ENCODE measurements at places on chromosomes 6 and 20.

DNA sequence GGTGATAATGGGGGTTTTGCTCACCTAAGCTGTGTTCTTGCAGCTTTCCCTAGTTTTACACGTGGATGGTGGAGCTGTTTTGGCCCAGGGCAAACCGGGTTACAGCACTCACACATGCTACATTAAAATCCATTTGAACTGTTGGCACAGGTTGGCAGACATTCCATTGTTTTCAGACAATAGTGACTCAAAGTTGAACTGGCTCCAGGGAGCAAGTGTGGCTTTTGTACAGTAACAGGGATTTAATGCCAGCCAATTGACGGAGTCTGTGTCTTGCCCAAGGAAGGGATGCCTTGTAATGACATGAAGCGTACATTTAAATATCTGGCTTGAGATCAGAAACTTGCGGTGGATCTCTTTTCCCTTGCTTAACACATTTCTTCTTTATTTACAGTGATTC is 183.1 kb downstream of the DTNBP1 start:
- no peak for DNase-seq

DNA sequence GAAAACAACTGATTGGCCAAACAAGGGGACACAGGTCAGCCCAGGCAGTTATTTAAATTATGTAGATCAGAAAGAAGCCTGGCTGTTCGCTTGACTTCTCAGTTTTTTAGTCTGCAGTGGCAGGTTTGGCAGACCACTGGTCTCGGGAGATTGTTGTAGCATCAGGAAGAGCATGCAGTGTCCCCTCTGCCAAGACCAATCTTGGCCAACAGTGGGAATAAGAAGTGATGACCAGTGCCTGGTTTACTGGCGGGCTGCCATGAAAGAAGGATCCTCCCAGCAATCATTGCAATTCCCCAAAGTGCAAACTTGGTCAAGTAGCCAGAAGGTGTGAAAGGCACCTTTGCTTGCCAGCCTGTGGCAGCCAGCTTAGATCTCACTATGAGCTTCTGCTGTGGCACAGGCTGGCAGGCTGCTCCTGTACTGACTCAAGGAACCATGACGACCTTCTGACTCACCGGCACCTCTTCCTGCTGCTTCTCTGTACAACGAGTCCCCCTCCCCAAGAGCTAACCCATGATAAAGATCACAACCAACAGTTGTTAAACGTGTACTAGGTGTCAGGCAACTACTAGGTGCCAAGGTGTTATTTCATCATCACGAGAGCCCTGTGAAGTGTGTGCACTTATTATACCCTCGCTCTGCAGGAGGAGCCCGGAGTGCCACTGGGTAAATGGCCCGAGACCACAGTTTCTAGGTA is 76.8 kb upstream of the DUSP22 start:
- no peak for DNase-seq

DNA sequence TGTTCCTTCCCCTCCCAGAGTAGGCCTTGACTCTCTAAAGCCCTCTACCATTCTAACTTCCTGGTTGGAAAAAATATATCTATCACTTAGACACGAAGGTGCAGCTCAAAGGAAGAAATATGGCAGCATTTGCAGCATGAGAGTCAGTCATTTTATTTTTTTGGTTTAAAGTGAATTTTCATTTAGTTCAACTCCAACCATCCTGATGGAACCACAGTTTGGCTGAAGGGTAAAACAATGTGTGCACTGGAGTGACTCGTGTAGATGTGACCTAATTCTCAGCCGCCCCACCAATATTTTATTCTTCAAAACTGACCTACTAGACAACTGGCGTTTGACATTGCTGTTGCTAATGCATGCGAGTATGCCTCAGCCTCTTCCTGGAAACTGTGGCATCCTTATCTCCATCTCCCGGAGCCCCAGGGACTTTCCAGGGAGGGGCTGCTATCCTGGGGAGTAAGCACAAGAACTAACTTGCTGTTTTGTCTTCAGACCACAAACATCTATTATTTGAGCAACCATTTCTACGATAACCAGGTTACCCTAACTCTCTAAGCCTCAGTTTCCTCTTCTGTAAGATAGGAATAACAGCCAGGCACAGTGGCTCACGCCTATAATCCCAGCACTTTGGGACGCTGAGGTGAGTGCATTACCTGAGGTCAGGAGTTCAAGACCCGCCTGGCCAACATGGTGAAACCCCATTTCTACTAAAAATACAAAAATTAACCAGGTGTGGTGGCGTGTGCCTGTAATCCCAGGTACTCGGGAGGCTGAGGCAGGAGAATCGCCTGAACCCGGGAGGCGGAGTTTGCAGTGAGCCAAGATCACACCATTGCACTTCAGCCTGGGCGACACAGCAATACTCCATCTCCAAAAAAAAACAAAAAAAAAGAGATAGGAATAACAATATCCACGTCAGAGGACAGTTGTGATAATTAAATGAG is 148.7 kb upstream of the JARID2 start:
- peak; percentile 17 for DNase-seq

DNA sequence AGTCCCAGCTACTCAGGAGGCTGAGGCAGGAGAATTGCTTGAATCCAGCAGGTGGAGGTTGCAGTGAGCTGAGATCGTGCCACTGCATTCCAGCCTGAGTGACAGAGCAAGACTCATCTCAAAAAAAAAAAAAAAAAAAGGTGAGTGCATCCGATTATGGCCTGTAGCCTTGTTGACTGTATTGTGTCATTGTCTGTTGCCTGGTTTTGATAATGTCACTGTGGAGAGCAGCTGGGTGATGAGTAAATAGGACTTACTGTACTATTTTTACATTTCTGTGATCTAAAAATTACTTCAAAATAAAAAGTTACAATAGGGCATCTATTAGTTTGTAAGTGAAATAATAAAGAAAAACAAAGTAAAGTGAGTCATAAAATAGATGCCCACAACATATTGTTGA is 134.1 kb upstream of the SALL4 start:
- no peak for DNase-seq

- no peak for DNase-seq
Measured at GRCh38 chr6:69816026-69816425, 19.2 kb upstream of the LMBRD1 start.

DNA sequence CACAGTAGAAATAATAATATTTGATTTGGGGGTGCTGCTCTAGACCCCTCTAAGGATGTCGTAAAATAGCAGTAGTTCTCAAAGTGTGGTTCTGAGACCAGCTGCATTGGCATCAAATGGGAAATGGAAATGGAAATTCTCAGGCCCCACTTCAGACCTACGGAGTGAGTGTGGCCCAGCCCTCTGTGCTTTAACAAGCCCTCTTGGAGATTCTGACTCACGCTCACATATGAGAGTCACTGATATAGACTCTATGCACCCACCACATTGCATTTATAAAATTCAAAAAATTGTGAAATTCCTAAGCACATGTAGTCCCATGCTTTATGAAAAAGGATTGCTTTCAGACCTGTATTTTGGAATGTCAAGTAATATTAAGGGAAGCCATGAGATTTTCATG is 14.2 kb upstream of the PPP1R16B start:
- no peak for DNase-seq

DNA sequence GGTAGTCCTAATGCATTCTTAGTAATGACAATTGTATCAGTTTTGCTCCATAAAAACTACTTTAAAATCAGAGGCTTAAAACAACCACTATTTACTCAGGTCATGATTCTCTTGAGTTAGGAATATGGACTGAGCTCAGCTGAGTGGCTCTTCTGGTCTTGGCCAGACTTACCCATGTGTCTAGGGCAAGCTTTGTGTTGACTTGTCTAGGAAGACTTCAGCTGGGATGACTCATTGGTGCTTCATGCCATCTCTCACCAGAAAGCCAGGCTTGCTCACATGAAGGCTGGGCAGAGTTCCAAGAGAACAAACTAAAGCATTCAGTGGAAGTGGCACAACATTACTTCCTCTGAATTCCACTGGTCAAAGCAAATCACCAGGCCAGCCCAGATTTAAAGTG is 155.3 kb downstream of the DHX35 start:
- no peak for DNase-seq

- DNase-seq: no peak
Measured at GRCh38 chr6:170402318-170403040, 95.9 kb downstream of the FAM120B start.

- no peak for DNase-seq
Measured at GRCh38 chr6:53837865-53838769, 43.3 kb downstream of the LRRC1 start.

DNA sequence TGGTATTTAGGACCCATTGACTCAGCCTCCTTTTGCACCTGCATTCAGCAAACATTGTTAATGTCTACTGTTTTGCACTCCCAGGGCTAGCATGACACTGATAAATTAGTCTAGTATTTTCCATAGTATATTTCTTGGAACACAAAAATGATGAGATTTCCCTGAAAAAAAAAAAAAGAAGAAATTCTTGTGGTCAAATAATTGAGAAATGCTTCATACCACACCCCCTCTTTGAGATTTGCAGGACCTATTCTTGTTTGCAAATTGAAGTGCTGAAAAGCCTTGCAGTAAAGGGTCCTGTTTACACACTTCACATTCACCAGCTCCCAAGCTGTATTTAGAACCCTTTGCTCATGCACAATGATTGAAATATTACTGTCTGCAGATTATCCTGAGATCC is 36.3 kb upstream of the CLIC5 start:
- no peak for DNase-seq

DNA sequence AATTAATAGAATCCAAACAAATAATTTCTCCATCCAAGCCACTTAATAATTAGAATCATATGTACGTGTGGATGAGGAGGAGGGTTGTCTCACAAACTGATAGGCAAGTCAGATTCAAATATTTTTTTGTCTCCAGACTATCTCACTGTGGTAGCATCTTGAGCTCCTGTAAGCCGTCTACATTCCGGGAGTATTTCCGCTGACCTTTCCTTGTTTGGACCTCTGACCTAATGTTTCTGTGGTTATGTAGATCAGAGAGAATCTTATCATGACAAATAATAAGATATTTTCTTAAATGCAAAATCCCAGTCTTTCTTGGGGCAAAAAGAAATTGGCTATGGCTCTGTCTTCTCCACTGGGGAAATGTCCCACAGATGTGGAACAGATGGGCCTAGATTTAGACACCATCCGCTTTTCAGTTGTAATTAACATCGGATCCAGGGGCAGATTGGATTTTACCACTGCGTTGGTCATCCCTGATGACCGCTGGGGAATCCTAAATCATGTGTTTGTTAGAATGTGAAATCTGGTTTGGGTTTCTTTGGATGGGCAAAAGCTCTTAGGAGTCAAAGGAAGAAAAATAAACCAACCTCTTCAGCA is 197.1 kb upstream of the RIN2 start:
- DNase-seq: peak; percentile 8

GRCh38 chr6:43205849-43206248 is 23.4 kb downstream of the DNPH1 start:
- no peak for DNase-seq

GRCh38 chr20:15763366-15763765 is 809.9 kb downstream of the KIF16B start:
- DNase-seq: no peak

DNA sequence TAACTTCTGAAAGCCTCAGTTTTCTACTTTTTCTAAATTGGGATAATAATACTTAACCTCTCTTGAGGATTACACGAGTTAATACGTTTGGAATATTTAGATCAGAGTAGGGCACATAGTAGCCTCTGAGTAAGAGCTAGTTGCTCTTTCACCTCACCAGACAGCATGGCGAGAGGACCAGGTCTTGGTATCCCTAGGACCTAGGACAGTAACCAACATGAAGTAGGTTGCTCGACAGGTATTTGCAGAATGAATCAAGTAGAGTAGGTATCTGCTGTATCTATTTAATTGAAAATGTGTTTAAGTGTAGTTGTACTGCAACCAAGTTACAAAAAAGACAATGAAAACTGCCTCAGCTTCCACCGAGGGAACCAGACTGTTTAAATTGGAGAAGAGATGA is 1.4 kb downstream of the CDC5L start:
- no peak for DNase-seq

DNA sequence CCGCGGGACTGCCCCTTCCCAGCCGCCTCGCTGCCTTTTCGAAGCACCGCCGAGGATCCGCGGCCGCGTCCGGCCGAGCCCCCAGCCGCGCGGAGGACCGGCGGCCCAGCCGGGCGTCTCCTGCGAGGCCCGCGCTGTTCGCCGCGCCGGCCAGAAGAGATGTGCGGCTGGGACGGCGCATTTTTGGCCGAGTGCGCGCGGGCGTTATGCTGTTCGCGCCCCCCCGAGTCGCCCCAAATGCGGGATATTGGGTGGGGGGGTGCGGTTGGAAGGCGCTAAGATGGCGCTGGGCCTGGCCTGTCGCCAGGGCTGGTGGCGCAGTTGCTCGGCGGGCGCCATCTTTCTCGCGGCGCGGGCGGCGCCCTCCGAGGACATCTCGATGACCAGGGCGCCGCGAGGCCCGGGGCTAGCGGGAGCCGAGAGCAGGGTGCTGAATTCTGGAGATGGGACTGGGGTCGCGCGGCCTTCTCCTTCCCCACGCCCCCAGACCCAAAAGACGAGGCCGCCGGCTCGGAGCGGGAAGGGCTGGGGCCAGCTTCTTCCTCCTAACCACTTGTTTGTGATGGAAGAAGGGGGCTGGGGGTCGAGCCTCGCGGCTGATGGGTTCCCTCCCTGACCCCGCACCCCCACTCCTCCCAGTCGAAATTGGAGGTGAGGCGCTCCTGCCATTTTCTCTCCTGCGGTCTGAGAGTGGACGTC is 1.5 kb downstream of the BICRAL start:
- peak; percentile 66 for DNase-seq

DNA sequence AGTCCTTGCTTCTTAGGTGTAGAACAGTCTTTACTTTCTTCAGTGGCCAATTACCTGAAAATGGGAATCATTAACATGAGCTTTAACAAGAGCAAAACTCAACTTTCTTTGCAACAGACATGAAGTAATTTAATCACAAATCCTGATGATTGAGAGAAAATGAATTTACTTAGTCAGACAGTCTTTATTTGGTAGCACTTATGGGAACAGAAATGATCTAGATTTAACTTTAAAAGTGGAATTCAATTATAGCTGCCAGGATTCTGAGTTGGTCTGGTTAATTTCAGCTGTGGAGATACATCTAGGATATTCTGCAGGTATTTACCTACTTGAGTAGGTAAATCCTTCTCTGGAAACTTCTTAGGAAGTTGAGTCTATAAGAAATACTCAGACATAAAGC is 444.3 kb upstream of the PLCB4 start:
- DNase-seq: no peak

GRCh38 chr6:41509580-41509979 is 36.6 kb upstream of the FOXP4 start:
- no peak for DNase-seq

DNA sequence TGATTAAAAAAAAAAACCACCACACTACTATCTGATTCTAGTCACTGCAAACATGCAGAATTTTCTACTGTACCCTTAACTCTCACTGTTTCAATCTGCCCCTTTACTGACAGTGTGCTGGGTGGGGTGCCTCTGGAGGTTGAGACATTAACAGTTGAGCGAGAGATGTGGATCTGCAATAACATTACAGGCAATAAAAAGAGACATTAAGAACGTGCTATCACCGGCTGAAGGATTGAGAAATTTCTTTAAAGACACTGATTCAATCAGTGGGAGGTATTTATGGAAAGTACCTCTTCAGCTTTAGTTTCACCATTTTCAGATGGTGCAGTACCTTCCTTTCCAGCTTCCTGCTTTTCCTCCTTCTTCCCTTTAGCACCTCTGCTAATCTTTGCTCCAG is 32.5 kb downstream of the HMGN3 start:
- no peak for DNase-seq

GRCh38 chr6:163085861-163086623 is 328.5 kb upstream of the QKI start:
- DNase-seq: no peak

- DNase-seq: no peak
Measured at GRCh38 chr6:1464781-1465370, 75.5 kb downstream of the FOXF2 start.

Data from trophoblast cell (in vitro differentiated cells and primary cell).